NCI-H1092 treated with DMSO at 0.1 percent for 48 hours (cell line): ENCODE measurements at places on chromosomes 2 and 18.

DNA sequence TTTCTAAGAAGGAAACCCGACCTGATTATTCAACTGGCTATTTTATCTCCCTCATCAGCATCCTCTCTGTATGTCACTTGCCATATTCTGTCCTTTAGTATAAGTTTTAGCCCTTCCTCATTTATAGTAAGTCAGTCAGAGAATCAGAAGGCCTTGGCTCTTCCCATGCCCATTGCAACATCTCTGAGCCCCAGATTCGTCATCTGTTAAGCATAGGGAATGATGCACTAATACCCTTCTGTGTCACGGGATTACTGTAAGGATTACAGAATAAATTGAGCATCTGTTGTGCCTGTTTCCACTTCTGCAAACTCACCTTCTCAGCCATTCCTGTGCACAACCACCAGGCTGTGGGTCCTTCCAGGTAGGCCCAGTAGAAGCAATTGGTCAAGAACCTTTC lies 258.1 kb upstream of the RAB12 start:
- DNase-seq = no peak

DNA sequence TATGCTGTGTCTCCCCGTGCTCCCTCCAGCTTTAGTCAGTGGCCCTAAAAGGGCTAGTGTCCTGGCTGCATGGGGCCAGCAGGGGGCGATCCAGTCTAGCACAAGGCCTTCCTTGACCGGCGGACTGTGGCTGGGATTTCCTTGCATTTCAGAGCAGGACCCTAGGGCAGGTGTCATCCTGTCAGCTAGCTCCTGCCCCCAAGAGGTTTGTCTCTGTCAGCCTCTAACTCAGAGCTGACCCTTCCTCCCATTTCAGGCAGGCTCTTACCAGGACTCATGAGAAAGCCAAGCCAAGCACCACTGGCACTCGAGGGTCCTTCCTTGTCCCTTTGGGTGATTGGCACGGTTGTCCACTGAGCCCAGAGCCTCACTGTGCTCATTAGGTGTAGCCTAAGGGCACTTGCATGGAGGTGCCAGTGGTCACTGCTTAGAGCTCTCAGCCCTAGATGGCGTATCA lies 140.3 kb downstream of the RPIA start:
- DNase-seq = no peak

GRCh38 chr18:74775239-74775638 lies 177.6 kb downstream of the ZNF407 start:
- no peak for DNase-seq

GRCh38 chr2:241030333-241030680 lies 31.9 kb downstream of the SNED1 start:
- DNase-seq = no peak

DNA sequence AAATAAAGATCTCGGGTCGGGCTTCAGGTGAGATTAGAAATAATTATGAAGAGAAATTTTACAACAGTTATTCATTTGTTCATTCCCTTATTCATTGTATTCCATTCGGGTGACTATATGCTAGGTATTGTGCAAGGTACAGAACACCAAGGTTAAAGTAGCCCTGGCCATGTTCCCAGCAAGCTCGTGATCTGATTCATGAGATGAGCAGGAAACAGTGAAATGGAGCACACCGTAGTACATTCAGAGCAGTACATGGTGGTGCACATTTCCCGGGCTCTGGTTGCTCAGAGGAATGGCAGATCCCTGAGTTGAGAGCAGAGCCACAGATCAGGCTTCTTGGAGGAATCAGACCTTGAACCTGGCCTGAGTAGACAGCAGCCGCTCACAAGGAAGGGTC lies 87.7 kb downstream of the PRKRA start:
- no peak for DNase-seq

- DNase-seq = no peak
Observed at GRCh38 chr2:239727182-239727775, 297.9 kb downstream of the NDUFA10 start.

GRCh38 chr2:125630377-125630776 lies 1025.6 kb upstream of the GYPC start:
- DNase-seq = no peak

DNA sequence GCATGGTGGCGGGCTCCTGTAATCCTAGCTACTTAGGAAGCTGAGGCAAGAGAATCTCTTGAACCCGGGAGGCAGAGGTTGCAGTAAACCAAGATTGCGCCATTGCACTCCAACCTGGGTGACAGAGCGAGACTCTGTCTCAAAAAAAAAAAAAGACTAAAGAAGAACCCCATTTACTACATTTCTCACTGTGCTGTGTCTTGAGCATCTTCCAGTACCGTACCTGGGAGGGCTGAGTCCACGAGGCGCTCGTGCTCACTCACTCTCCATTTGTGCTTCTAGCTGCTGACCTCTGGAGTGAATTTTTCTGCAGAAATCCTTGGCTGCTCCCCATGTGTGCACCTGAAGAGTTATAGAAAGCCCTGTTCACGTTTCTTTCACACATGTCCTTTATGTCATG lies 204.8 kb downstream of the LDLRAD4 start:
- no peak for DNase-seq

DNA sequence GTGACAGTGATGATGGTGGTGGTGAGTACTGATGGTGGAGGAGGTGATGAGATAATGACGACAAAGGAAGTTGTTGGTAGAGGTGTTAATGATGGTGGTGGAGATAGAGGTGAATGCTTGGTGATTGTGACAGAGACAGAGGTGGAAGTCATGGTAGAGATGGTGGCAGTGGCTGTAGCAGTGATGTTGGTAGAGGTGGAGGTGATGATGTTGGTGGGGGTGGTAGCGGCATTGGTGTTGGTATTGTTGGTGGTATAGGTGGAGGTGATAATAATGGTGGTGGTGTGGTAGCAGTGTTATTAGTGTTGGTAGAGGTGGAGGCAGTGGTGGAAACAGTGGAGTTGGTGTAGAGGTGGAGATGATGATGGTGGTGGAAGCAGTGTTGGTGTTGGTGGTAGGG lies 36.4 kb downstream of the LYPD1 start:
- no peak for DNase-seq

DNA sequence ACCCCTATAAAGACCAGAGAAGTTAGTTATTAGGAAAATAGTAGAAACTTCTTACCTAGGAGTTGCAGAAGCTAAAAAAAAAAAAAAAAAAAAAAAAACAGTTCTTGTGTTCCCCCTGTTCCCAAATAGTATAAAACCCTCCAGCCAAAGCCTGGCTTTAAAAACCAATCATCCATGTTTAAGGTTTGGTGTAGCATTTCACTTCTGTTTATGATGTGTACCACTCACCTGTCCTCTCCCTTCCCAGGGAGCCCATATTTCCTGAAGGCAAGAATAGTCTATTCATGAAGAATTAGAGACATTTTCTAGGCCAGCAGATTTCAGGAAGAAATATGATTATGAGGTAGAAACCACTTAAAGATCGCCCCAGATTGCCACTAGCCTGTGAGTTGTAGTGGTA lies 273.6 kb downstream of the SETBP1 start:
- peak; percentile 75 for DNase-seq

- peak; percentile 66 for DNase-seq
Observed at GRCh38 chr2:132468821-132469675, 52.4 kb downstream of the GPR39 start.
